NCI-H187 treated with DMSO at 0.1 percent for 48 hours (cell line): ENCODE measurements at places on chromosomes 5 and 9.

GRCh38 chr5:105730982-105731381 lies 1939.8 kb downstream of the EFNA5 start:
- peak; percentile 27 for DNase-seq

DNA sequence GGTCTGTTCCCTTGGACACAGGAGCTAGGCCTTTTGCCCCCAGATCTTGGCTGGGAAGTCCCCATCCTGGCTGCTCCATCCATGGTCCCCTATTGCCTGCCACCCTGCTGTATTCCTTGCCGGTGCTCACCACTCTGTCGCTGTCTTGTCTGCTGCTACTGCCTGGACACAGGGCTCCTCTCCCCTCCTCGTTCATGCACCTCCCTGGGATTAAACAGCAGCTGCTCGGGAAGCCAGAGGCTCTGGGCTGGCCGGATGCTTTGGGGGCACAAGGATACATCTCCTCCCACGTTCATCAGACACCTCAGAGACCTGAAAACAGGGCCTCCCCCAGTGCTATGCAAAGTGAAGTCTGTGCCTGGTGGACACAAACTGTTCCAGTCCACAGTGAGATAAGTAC lies 110.4 kb downstream of the ZNF354C start:
- no peak for DNase-seq

- DNase-seq, result no peak
Measured at GRCh38 chr5:154205441-154206117, 15.0 kb downstream of the GALNT10 start.

- DNase-seq, result no peak
Measured at GRCh38 chr5:137822158-137822764, 45.4 kb upstream of the MYOT start.

DNA sequence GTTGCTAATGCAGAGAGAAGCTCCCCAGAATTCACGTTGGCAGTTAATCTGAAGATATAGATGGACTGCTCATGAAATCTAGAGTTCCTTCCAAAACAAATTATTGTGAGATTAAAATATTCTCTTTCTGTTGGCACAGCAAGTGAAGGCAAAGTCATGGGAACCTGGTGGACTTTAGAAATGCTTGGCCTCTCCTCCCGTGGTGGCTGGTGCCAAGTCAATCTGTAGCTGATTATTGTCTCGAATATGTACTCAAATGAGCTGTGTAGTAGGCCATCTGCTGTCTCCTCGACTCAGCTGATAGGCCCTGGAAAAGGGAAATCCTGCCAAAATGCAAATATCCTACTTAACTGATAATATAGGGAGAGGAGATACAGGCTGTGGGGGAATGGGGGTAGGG lies 69.3 kb downstream of the DAPK1 start:
- DNase-seq, result no peak

DNA sequence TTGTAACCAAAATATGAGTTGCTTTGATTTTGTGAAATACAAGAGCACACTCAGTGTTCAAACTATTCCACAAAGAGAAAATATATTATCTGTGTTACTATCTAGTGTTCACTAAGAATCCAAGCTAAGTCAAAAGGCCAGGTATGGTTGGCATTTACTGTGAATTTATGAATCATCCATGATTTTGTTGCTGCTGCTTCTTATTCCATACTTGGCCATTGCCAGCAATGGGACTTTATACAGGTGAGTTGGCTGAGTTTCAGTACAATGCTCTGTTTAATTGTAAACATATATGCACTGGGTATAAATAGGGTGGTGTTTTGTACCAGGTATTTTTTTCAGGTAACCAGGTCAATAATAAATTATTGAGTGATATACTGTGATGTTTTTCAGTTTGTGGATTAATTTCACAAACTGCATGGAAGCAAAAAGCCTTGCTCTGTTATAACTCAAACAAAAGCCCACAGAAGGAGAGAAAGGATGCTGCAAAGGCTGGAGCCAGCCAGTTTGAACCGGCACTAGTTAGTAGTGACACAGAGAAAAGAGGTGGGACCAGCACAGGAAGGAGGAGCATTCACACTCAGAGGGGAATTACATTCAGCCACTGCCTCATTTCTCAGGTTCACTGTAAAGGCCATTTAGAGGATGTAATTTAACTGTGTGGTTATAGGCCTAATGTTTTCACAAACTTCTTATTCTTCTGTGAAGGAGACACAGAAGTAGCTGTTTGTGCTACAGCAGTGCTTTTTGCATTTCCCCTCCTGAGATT lies 381.8 kb downstream of the ADGRV1 start:
- no peak for DNase-seq

DNA sequence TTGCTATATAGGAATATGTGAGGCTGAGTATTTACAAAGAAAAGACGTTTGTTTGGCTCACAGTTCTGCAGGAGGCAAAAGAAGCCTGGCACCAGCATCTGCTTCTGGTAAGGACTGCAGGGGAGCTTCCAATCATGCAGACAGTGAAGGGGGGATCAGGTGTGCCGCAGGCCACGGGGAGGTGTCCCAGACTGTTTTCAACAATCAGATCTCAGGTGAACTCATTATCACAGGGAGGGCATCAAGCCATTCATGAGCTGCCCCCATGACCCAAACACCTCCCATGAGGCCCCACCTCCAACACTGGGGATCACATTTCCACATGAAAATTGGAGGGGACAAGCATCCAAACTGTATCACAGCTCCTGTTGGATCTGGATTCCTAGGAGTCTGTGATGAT lies 30.4 kb upstream of the TRIM14 start:
- DNase-seq, result no peak

DNA sequence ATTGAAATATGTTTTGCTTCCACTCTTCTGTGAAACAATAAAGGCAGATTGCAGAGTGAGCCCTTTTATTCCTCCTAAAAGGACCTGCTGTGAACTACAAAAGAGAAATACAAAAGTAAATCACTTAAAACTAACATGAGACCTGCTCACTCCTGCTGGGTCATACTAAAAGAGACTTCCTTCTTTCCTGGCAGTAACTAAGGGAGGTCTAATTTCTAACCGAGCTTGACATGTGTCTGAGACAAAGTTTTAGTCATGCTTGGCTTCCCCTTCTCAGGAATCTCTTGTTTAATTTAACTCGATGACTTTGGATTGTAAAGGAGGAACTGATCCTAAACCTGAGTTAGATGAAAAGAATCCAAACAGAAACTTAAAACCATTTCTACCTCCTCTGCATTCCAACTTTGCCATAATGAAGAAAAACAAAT lies 86.4 kb upstream of the CDH6 start:
- no peak for DNase-seq

DNA sequence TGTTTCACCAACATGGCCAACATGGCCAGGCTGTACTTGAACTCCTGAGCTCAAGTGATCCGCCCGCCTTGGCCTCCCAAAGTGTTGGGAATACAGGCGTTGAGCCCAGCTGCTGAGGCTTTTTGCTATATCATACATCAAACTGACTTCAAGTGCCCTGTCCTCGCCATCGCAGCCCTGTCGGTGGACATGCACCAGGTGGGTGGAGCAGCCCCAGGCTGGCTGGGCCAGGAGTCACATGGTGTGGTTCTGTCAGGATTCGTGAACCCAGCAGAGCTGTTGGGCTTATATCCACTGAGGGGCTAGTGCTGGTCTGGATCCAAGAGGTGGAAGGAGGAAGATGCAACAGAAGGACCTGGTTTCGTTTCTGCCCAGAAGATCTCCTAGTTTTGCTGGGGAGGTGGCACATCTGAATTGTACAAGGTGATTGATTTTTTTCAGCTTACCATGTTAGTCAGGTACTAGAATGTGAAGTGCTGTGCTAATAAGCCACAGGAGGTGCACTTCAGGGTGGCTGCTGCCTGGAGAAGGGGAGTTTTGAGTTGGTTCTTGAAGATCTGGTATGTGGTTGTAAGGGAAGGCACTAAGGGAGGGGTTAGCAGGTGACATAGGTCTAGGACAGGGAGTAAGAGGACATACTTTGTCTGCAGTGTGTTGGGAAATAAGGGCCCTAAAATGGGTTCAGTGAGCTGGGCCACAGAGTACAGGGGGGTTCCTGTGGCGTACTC lies 16.1 kb downstream of the PCBD2 start:
- DNase-seq, result peak; percentile 47

DNA sequence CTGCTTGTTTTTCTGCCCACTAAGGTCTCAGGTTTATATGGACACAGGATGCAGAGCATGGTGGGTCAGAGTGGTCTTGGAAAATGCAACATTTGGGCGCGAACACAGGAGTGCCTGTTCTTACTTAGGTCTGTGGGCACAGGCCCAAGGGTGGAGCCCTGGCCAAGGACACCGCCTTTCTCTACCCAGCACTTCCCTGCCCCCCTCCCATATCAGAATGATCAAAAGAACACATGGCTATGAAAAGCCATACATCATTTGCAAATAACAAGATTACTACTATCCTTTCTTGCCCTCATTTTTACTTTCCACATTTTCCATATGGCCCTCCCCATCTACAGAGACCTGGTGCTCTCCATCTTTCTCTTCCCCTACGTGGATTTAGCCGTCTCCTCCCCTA lies 162.2 kb downstream of the ENC1 start:
- DNase-seq, result no peak

DNA sequence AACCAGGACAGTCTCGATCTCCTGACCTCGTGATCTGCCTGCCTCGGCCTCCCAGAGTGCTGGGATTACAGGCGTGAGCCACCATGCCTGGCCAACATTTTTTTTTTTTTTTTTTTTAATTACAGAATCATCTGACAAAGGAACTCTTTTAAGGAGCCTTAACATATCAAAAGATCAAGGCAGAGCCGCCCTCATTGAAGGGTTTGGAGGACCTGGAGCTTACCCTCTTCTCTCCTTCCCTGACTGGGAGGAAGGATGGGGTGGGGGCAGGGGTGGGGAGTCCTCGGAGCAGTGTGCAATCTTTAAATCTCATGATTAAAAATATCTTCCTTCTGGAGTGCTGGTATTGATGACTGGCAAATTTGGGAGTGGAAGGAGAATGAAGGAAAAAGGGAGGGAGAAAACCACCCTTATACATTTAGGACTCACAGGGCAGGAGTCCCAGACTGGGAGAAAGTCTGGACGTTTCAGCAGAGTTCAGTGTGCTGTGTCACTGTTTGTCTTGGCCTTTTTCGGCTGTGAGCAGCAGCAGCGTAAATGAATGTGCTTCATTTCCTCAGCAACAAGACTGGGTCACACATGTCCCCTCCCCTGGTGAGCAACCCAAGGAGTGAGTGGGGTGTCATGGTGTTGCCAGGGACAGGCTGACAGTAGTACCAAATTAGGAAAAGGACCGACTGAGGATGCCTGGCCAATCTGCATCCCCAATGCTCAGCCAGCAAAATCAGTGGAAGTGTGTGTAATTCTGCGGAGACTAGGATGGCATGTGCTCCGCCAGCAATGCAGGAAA lies 115.3 kb upstream of the BNC2 start:
- DNase-seq, result no peak

GRCh38 chr9:12775679-12776512 lies 1.1 kb downstream of the LURAP1L start:
- no peak for DNase-seq

DNA sequence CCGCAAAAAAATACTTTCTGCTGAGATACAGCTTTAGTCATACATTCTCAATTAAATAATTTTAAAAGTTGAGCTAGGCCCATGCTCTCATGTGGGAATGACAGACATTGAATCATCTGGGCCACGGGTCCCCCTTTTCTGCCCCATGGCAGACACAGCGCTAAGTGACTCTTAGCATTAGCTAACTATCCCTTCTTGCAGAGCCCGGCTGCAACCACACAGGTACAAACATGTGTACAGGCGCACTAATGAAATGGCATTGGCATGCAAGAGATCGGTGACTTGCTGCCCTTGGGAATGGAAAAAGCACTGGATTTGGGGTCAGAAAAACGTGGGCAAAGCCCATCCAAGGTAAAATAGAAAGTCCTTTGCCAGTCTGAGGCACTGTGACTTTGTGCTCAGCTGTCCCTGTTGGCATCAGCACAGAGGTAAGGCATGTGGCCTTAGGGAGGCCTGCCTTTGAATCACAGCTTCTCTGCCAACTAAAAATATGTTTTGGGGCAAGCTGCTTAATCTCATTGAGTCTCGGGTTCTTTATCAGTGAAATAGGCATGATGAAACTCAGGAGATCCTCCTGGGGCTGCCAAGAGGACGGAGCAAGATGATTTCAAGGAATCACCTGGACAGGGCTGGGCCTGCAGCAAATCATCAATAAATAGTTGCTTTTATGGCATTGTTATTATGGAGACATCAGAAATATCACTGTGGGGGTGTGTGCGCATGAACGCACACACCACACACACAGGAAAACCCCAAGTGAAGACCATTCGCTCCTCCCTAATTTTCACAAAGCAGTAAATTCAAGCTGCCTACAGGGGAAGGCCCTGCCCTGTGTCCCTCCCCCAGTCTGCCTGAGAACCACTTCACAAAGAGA lies 54.2 kb downstream of the WHRN start:
- DNase-seq, result no peak

DNA sequence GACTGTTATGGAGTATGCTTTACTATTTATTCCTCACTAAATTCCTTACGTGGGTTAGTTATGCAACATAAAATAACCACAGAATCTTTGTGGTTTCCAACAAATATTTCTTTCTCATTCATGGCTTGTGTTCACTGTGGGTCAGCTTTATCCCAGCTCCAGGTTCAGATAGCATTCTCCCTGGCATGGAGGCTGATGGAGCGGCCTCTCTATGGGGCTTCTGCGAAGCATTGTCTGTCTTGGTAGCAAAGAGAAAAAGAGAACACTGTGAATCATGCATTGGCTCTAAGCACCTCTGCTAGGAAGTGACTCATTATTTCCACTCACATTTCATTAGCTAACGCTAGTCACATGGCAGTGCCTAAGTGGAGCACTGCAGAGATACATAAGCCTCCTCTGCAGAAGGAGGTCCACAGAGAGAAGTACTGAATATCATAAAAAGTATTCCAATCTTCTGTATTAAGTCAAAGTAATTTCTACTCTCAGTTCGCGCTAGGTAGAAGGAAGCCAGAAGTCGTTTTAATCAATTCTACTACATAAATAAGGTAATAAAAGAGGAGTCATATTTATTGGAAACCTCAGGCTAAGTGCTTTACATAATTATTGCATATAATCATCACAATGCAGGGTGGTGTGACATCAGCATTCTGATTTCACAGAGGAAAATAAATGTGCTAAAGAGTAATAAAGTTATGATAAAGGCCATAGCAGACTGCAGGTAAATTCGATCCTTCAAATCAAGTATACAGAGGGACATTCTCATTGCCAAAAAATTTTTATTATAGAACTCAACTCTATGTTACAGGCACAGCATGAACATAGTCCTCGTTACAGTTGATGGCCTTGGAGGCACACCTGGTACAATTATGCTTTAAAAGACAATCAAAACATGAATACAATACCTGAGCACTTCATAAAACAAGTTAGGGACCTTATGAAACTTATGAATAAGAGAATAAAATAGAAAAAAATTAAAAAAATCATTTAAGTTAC lies 531.1 kb downstream of the CETN3 start:
- DNase-seq, result no peak

DNA sequence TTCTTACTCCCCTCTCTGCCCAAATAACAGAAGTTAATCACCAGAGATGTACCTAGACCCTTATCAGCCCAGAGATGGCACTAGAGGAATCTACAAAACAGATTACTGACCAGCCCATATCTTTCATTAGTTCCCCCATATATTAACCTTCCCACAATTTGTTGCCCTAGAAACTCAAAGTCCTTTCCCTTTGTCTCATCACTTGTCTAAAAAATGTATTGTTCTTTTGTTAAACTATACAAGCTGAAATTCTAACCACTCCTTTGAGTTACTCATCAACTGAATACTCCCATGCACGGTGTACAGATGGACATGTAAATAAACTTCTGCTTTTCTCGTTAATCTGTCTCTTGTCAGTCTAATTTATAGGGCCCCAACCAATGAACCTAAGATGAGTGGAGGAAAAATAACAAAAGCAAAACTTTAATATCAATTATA lies 130.9 kb downstream of the CCDC192 start:
- no peak for DNase-seq
